ENCODE measurements at places on chromosomes 6 and 20. TPM values are rescaled to one million over a fixed set of nuclear protein-coding genes. Genes with fewer than 3 reads are reported as not detected.

Gene HLA-DMB
- not detected for total RNA-seq

Gene HSPA1A
- 167 TPM for total RNA-seq

Gene CLPSL1
- not detected for total RNA-seq

Gene RBPJL
- not detected for total RNA-seq

Gene SCGN
- 0.14 TPM for total RNA-seq

Gene KHDC1
- total RNA-seq: 8.0 TPM

Gene TGIF2
- total RNA-seq: 52.8 TPM

Gene VEGFA
- total RNA-seq: 409 TPM

Gene NKAIN2
- total RNA-seq: not detected

Gene CDH26
- total RNA-seq: 1.6 TPM

Gene ESF1
- 16.6 TPM for total RNA-seq

Gene ZC2HC1B
- not detected for total RNA-seq

Gene CST1
- 0.39 TPM for total RNA-seq

Gene ENPP3
- 0.39 TPM for total RNA-seq

Gene KCNK15
- 0.07 TPM for total RNA-seq

Gene CLPSL2
- not detected for total RNA-seq

Gene SFTA2
- not detected for total RNA-seq

Gene ZSWIM3
- total RNA-seq: 7.4 TPM

Gene BNIP5
- 0.12 TPM for total RNA-seq

Gene CRISP3
- not detected for total RNA-seq

Gene ADGRB3
- total RNA-seq: 1.4 TPM

Gene GFRA4
- total RNA-seq: not detected

Gene MYH7B
- total RNA-seq: 30.2 TPM

Gene PTCHD4
- total RNA-seq: 2.8 TPM

Gene DSE
- total RNA-seq: 23.5 TPM

Gene TPX2
- total RNA-seq: 120 TPM

Gene ARMH2
- total RNA-seq: not detected

Gene TNF
- not detected for total RNA-seq

Gene LY6G6C
- total RNA-seq: not detected

Gene SIRPD
- not detected for total RNA-seq

Gene MRS2
- total RNA-seq: 34.9 TPM

Gene LCA5
- 3.5 TPM for total RNA-seq

Gene AVP
- total RNA-seq: not detected

Gene LY6G6F
- not detected for total RNA-seq

Gene SASH1
- total RNA-seq: 9.4 TPM

Gene LTB
- total RNA-seq: 0.70 TPM

Gene OR2H1
- not detected for total RNA-seq

Gene ASCC3
- total RNA-seq: 26.5 TPM

Gene METTL24
- 8.4 TPM for total RNA-seq

Gene PTK7
- 115 TPM for total RNA-seq

Gene EYA2
- 0.30 TPM for total RNA-seq

Gene ARFGAP1
- total RNA-seq: 96.5 TPM

Gene NT5E
- 0.80 TPM for total RNA-seq

Gene OSTM1
- total RNA-seq: 42.8 TPM

Gene SYNDIG1
- total RNA-seq: 1.7 TPM

Gene LHFPL5
- not detected for total RNA-seq

Gene NNAT
- total RNA-seq: 3.6 TPM

Gene PRPF6
- 67.6 TPM for total RNA-seq

Gene KCNQ5
- total RNA-seq: 28.9 TPM

Gene PTK6
- total RNA-seq: not detected

Gene GPX5
- total RNA-seq: 0.30 TPM

Gene CTCFL
- 0.09 TPM for total RNA-seq

Gene TGM3
- not detected for total RNA-seq

Gene CYP21A2
- 0.92 TPM for total RNA-seq

Data from cardiac muscle cell (in vitro differentiated cells and primary cell).